ENCODE measurements at places on chromosomes 2 and 18.

DNA sequence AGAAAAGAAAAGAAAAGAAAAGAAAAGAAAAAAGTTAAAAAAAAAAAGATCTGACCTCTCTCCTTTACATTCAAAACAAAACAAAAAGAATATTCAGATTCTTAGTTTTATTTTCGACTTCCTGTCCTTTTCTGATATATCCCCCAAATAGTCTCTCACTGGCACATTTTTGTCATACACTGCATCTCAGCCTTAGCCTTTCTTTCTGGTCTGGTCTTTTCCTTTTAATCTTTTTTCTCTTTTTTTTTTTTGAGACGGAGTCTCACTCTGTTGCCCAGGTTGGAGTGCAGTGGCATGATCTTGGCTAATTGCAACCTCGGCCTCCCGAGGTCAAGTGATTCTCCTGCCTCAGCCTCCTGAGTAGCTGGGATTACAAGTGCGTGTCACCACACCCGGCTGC lies 1.6 kb upstream of the RIOK3 start:
- no peak for DNase-seq

DNA sequence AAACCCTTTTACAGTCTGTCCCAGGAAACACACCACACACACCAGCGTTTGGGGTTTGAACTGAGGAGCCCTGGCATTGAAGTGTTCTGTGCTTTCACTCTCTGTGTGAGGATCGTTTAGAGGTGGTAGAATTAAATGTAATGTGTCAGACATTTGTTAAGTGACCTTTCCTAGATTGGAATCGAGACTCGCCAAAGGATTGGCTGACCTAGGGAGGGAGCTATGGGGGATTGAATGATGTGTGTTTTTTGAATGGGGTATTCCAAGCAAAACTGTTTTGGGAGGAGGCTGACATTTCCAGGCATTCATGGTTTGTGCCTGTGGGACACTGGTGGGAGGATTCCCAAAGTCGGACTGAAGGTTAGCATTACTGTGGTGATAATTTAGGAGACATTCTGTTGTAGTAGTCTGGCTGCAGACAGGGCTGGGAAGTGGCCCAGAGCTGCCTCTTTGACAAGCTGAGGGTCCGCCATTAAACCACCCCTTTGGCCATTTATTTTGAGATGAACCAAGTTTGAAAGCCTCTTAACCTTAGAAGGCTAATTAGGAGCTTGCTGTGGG lies 1.7 kb downstream of the MYO1B start:
- no peak for DNase-seq

DNA sequence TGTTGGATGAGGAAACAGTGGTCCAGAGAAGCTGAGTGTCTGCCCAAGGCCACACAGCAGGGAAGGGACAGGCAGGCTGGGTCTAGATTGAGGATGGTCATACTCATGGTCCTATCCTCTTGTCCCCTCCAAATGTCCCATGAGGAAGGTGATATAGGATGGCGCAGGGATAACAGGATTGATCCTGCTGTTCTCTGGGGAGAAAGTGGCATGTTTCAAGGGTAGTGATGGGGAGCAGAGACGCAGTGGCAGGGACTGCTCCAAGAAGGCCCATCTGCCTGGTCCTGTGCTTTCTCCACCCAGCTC lies 24.6 kb downstream of the HS1BP3 start:
- DNase-seq, result no peak

DNA sequence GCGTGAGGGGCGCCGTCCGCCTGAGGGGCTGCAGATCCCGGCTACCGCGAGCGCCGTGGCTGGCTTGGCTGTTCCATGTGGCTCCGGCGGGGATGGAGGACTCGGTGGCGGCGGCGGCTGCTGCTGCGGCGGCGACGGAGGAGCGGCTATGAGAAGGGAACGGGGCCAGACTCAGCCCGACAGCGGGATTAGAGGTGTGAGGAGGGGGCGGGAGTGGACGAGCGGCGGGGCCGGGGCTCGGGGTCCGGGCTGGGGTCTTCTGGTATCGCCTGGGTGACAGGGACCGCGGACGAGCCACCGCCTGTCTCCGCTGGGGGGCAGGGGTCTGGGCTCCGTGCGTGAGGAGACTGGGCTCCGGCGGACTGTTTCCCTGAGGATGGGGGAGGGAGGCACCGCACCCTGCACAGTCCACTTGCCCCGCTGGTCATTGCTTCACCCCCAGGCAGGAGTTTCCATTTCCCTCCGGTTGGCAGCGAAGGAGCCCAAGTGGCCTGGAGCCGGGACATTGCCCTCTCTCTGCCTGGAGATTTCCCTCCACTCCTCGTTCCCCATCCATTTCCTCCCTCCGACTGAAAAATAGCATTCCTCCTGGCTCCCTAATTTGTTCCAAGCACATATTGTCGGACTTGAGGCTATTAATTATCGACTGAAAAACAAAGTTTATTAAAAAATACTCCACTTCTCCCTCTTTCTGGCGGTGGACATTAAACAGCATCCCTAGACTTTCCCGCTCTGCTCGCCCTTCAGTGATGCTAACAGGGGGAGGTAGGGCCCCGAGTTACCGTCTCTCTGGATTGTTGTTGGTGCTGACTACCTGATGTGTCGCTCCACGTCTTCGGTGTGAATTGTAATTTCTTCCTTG lies 577 bp downstream of the EHBP1 start:
- peak; percentile 56 for DNase-seq

- no peak for DNase-seq
Observed at GRCh38 chr2:167860082-167860481, 387.3 kb downstream of the STK39 start.

- no peak for DNase-seq
Observed at GRCh38 chr2:17617516-17617915, 77.0 kb downstream of the VSNL1 start.

- no peak for DNase-seq
Observed at GRCh38 chr18:43581936-43582519, 304.7 kb upstream of the SYT4 start.

DNA sequence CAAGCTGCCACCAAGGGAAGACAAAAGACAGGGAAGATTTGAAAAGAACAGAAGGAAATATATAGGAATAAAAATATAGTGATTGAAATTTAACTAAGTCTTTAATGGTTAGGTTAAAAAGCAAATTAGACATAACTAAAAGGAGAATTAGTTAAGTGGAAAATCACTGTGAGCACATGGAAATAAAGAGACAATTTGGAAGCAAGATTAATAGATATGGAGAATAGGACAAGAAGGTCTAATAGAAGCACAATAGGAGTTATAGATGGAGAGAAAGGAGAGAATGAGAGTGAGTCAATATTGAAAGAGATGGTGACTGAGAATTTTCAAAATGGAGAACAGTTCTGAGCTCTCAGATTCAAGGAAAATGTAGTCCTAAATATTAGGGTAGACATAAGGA lies 176.9 kb downstream of the ASB1 start:
- no peak for DNase-seq

GRCh38 chr18:53864770-53865169 lies 359.7 kb downstream of the MBD2 start:
- no peak for DNase-seq

DNA sequence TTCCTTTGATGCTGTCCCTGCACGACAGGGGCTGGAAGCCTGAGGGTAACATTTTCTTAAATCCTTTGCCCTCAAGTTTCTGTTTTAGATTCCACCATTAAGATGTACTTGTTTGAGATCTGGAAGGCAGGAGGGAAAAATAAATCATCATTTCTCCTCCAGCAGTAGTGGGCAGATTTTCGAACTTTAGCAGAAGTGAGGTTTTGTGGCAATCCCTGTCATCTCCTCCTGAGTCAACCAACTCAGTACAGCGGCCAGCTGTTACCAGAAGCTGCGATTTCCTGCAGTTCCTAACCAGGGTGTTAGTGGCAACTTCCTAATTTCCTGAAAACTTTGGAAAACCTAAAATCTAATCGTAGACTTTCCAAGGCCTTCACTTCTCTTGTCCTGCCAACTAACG lies 517.2 kb upstream of the ACVR2A start:
- no peak for DNase-seq

DNA sequence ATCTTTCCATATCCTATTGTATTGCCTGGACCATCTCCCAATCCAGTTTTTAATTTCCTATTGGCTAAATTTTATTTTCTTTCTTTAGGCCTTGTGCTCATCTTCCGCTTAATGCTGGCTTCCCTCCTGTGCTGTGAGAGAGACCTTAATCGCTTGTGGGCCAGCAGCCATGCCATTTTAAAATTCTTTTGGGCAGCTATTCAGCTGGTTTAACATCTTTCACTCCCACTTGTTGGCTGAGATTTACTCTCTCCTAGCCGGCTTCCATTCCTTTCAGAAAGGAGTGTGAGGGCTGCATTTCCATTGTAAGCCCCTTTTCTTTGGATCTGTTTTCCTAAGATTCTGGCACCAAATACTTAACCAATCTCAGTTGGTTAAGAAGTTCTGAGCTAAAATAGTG lies 140.9 kb upstream of the RASGRP3 start:
- DNase-seq, result no peak

Data from activated CD8-positive, alpha-beta memory T cell treated with anti-CD3 and anti-CD28 coated beads for 24 hours (primary cell).